ENCODE measurements at places on chromosomes 12 and 14. TPM values are rescaled to one million over a fixed set of nuclear protein-coding genes. Genes with fewer than 3 reads are reported as not detected.

CCDC184 gene
- not detected for polyA plus RNA-seq

DNA sequence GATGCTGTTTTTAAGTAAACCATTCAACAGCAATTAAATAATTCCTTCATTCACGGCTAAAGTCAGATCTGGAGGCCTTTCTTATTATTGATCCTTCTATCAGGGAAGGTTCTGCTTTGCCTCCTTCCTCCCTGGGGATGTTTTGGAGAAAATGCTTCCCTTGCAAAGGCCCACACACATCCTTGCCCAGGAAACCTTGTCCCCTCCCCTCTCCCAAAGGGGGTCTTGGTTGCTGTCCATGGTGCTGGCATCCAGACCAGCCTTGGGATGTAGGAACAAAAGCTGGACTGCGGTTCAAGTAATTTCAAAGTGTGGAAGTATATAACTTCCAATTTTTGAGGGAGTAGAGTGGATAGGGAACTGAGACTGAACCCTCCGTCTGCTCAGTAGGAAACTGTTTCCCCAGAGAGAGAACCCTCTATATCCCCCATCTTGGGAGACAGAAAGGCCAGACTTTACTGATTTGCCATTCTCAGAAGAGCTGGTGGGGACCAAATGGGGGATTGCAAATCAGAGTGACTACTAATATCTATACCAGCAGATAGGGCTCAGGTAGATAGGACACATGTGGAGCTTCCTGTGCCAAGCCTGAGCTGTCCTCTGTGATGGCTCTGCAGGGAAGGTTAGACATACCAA, 5.6 kb downstream of the MARCHF9 start:
- peaks cover 11% of the 10 kb centered on the region for H3K4me1 ChIP-seq
- peaks cover 28% of the 10 kb centered on the region for H3K36me3 ChIP-seq
- DNase-seq, result no peak
- no peak overlapping the region for H3K4me3 ChIP-seq

GRCh38 chr12:3872800-3873636, at the start of gene PARP11:
Gene PARP11 (minus strand): TSS chr12:3873399. CDS start chr12:3873229, 170 bp downstream.
- no peaks in the 10 kb centered on the region for H3K27me3 ChIP-seq
- peaks cover 9% of the 10 kb centered on the region for H3K4me1 ChIP-seq
- peak within 1 kb of the TSS; percentile 72 for H3K4me3 ChIP-seq
- H3K27ac ChIP-seq, result peak within 1 kb of the TSS; percentile 87
- peak; percentile 98 for DNase-seq

GRCh38 chr12:55720071-55720564, at the start of gene RDH5:
Gene RDH5 (plus strand): TSS chr12:55720393. CDS start chr12:55721185, 792 bp downstream.
- peak; percentile 99 for DNase-seq
- H3K36me3 ChIP-seq, result peaks cover 65% of the 10 kb centered on the region
- H3K4me3 ChIP-seq, result no peak within 1 kb of the TSS
- H3K27ac ChIP-seq, result peak within 1 kb of the TSS; percentile 89
- peaks cover 10% of the 10 kb centered on the region for H3K4me1 ChIP-seq

- no peak overlapping the region for H3K27ac ChIP-seq
- no peak for DNase-seq
- no peak overlapping the region for H3K4me3 ChIP-seq
Observed at GRCh38 chr12:16523284-16523950, 82.5 kb downstream of the LMO3 start.

DNA sequence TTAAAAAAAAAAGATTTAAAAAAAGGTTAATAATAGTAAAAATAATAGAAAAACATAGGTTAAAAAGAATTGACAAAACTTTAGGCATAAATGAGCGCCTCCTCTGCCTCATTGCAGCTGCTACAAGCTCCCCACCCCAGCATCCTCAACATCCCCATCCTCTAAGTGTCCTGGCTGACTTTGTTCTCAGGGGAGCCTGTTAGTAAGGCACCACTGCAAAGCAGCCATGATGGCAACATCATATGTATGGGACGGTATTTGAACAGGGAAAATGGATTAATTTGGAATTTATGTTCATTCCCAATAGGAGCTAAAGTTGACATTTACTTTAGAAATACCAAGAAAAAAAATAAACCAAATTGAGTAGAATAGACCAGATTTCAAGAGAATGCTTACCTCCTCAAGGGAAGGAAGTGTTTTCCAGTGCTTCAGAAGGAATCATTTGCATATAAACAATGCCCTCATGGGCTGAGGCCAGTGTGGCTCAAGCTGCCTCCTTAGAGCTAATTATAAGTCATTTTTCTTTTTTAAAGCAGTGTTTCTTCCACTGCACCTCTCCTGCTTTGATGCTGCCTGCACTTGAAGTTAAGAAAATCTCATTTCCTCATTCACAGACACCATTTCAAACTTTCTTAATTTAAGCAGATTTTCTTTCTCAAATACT, 59.6 kb downstream of the DACT1 start:
- H3K27ac ChIP-seq, result no peak overlapping the region
- H3K4me3 ChIP-seq, result no peak overlapping the region
- H3K4me1 ChIP-seq, result no peaks in the 10 kb centered on the region
- DNase-seq, result no peak
- H3K27me3 ChIP-seq, result no peaks in the 10 kb centered on the region

DNA sequence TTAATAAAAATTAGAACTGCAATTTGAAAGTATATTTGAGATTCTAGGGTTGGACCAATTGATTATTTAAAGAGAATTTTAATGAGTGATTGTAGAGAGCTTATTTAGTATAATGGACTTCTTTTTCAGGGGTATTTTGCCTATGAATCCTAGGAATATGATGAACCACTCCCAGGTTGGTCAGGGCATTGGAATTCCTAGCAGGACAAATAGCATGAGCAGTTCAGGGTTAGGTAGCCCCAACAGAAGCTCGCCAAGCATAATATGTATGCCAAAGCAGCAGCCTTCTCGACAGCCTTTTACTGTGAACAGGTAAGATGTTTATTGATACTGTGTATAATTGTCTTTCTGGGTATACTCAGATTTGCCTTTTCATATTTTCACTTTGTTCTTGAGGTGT, 35.9 kb upstream of the KCNMB4 start:
- no peaks in the 10 kb centered on the region for H3K27me3 ChIP-seq
- no peaks in the 10 kb centered on the region for H3K36me3 ChIP-seq
- no peaks in the 10 kb centered on the region for H3K4me1 ChIP-seq
- no peak overlapping the region for H3K27ac ChIP-seq

- peak overlapping the region; percentile 100 for H3K27ac ChIP-seq
- peaks cover 2% of the 10 kb centered on the region for H3K36me3 ChIP-seq
- no peak overlapping the region for H3K4me3 ChIP-seq
- peaks cover 79% of the 10 kb centered on the region for H3K4me1 ChIP-seq
- DNase-seq, result peak; percentile 92
Observed at GRCh38 chr12:121795034-121795968, 1.8 kb upstream of the RHOF start.

DNA sequence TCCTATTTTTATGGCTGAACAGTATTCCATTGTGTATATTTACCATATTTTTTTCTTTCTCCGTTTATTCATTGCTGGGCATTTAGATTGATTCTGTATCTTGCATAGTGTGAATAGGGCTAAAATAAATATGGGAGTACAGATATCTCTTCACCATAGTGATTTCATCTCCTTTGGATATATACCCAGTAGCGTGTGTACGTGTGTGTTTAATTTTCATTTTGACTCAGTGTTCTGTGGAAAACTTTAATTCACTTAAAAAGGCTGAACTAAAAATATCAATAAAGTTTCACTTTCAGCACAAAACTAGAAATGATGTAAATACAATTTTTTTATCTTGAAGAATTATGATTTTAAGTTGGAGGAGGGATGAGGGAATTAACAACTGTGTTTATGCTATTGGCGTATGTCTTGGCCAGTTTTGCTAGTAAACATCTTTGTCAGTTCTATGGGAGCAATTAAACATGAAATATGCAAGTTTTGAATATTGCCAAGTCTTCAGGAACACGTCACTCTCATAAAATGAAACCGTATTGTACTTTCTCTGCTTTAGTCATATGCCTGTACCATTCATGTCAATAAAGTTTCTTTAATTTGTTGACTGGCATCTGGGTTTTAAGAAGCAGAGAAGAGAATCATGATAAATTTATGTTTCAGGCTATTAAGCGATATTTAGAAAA, 99.8 kb downstream of the PTGER2 start:
- H3K36me3 ChIP-seq, result no peaks in the 10 kb centered on the region
- no peaks in the 10 kb centered on the region for H3K27me3 ChIP-seq
- DNase-seq, result no peak
- H3K4me1 ChIP-seq, result no peaks in the 10 kb centered on the region

Data from small intestine (tissue), 16 donors.